ENCODE measurements at places on chromosomes 5 and 9.
A peak's percentile ranks its signal among the peaks of the same experiment; 100 is the strongest.

DNA sequence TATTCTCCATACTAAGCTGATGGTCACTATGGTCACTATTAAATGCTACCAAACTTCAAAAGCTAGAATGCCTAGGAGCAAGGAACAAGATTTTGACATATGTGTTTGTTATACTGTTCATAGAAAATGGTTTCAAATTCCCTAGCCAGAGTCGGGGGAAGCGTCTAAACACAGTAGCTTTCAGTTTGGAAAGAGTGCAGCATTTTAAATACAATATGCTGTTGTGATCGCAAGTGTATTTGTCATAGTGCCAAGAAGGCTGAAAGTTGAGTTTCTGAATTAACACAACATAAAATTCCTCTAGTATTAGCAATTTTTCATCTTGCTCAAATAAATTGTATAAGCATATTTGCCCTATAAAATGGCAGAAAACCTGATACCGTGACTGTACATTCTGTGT lies 280.4 kb downstream of the ZNF608 start:
- DNase-seq = no peak

GRCh38 chr9:85483208-85483607 lies 258.5 kb downstream of the AGTPBP1 start:
- no peak for DNase-seq

DNA sequence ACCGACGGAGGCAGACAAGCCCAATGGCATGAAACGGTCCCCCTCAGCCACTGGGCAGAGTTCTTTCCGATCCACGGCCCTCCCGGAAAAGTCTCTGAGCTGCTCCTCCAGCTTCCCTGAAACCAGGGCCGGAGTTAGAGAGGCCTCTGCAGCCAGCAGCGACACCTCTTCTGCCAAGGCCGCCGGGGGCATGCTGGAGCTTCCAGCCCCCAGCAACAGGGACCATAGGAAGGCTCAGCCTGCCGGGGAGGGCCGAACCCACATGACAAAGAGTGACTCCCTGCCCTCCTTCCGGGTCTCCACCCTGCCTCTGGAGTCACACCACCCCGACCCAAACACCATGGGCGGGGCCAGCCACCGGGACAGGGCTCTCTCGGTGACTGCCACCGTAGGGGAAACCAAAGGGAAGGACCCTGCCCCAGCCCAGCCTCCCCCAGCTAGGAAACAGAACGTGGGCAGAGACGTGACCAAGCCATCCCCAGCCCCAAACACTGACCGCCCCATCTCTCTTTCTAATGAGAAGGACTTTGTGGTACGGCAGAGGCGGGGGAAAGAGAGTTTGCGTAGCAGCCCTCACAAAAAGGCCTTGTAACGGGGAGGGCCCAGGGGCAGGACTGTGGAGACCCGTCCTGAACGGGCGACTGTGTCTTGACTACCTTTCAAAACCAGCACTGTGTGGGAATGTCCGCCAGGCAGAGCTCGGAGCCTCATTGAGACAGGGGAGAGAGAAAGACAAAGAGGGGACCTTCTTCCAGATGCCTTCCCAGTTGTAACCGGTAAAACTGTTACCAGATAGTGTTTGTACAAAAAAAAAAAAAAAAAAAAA lies 29.9 kb downstream of the CD180 start:
- DNase-seq = no peak

- no peak for DNase-seq
Observed at GRCh38 chr5:173968154-173968797, 20.7 kb upstream of the C5orf47 start.

GRCh38 chr5:149485655-149486615 lies 65.3 kb downstream of the CSNK1A1 start:
- peak; percentile 98 for DNase-seq

GRCh38 chr5:68452286-68452685 lies 236.7 kb downstream of the PIK3R1 start:
- no peak for DNase-seq

GRCh38 chr9:114392749-114393112 lies 4.9 kb upstream of the AKNA start:
- DNase-seq = no peak

- no peak for DNase-seq
Observed at GRCh38 chr5:102421647-102422046, 77.2 kb downstream of the SLCO6A1 start.

DNA sequence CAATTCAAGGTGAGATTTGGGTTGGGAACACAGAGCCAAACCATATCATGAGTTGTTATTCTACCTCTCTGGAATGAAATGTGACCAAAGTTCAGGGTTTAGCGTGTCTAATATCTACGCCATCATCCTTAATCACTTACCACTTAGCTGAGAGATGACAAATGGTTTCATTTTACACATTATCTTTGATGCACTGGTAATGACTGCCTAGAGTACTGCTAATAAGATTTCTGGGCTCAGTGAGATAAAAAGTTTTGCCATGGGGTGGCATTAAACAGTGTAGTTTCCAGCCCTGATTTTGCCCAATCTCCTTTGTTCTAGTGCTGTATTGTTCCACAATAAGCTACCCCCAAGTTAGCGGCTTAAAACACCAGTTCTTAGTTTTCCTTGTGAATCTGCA lies 367.2 kb downstream of the MLLT3 start:
- no peak for DNase-seq

DNA sequence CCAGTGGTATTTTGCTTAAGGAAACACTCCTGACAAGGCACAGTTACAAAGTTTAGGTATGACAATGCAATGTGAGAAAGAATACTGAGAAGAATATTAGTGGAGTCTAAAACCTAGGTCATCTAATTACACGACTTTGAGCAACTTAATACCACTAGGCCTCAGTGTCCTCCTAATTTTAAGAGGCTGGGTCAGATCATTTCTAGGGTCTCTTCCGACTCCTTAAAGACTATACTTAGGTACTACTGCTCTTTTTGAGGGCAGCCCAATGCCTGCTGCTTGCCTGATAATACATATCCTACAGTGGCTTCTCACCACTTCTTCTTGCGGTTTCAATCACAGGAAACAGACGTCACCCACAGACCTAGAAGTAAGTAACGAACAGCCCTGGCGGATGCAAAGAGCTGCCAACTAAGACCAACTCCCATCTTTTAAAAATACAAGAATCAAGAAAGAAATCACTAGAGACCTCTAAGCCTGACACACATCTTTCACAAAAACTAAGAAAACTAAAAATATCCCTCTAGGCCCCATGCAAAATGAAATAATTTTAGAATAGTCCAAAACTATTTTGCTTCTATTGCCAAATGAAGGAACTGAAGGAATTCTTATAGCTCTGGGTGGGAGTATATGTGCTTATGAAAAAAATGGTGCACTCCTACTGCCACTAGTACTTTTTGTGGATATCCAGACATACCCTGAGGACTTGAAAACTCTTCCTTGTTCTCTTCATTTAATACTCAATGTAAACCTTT lies 13.1 kb downstream of the DIAPH1 start:
- no peak for DNase-seq

- peak; percentile 37 for DNase-seq
Observed at GRCh38 chr5:31113101-31113500, 80.4 kb upstream of the CDH6 start.

GRCh38 chr9:14351221-14351836 lies 37.4 kb upstream of the NFIB start:
- DNase-seq = no peak

GRCh38 chr5:150154618-150155128 lies 972 bp downstream of the PDGFRB start:
- no peak for DNase-seq

GRCh38 chr5:95731571-95732554 lies 727 bp downstream of the RHOBTB3 start:
- no peak for DNase-seq

- no peak for DNase-seq
Observed at GRCh38 chr9:78781681-78782080, 484.8 kb downstream of the PSAT1 start.

DNA sequence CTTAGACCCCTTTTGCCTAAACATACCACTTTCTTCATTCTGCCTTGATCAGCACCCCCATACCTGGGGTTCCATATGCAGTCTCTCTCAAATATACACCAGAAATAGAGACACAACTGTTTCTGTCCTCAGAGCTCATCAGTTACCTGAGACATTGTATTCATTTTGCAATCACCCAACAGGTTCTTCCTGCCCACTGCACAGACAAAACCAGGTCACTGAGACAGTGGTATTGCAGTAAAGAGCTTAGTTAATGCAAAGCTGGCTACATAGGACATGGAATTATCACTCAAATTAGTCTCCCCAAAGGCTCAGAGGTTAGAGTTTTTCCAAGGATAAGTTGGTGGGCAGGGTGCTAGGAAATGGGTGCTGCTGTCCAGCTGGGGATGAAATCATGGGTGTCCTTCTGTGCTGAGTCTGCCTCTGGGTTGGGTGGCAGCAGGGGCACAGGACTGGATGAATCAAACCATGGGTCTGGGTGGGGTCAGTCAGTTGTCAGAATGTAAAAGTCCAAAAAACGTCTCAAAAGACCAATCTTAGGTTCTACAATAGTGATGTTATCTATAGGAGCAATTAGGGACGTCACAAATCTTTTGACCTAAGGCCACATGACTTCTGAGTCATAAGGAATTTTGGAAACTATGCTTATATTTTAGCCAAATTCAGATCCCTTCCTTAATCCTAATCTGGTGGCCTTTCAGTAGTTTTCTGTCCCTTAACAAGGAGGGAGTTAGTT lies 41.0 kb downstream of the KCNV2 start:
- no peak for DNase-seq

GRCh38 chr9:16619402-16619801 lies 251.1 kb downstream of the BNC2 start:
- DNase-seq = no peak

DNA sequence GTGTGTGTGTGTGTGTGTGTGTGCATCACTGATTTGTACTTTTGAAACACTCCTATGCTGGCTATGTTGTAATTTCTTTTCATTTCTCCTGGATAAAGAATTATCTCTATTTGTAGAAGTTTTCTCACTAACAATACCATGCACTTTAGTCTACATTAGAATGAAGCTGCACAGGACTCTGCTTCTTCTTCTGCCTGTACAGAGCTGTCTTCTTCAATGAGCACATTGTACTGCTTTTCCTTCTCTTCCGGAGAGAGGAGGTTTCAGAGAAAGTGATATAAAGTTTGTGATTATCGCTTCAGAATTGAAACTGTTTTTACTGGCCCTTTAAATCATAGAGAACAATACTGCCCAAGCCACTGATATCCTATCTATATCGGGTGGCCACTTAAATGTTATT lies 677.0 kb downstream of the NR2F1-AS1 start:
- DNase-seq = no peak

- no peak for DNase-seq
Observed at GRCh38 chr9:121744002-121744686, 92.7 kb downstream of the DAB2IP start.

GRCh38 chr5:105639068-105639467 lies 2031.7 kb downstream of the EFNA5 start:
- no peak for DNase-seq

DNA sequence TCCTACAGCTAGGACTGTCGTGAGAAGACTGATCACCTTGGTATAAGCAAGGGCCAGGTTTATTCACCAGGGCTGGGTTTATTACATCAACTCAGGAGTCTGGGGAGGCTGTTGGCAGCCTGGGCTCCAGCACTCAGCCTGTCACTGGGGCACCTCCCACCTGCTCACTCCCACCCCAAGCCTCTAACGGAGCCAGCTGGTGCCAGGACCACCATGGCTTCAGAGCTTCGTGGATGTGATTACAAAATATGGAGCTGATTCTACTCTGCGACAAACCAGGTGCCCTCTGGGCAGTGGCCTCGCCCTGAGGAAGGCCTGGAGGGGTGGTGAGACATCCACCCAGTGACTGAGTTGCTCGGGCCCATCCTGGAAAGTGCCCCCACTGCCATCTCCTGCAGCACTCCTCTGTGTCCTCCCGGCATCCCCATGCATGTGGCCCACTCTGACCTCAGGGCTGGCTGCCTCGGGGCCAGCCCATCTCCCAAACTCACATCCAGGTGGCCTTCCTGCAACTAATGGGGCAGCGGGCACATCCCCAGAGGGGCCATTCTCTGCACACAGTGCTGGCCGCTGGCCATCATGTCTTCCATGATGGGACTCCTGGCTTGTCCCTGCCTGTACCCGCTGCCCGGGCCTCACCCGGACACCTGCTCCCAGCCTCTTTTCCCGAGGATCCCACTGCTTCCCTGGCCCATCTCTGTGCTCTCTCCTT lies 49.6 kb downstream of the SECISBP2 start:
- no peak for DNase-seq

- DNase-seq = no peak
Observed at GRCh38 chr5:127812570-127812969, 109.4 kb downstream of the CCDC192 start.

DNA sequence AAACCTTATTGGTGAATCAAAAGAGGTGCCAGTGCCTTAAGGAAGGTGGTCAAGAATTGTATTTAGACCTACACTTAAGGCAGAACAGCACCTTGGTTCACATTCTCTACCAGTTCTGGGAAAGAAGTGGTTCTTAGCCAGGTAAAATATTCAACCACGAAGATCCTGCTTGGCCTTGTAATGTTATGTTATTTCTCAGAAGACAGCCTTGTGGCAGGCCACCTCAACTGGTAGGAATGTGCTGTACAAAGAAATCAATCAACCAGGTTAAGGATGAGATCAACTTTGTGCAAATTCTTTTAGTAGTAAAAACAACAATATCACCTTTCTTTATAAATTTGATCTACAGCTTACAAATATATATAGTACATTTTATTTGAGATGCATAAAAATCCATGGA lies 246.8 kb downstream of the ARRDC3 start:
- DNase-seq = no peak

DNA sequence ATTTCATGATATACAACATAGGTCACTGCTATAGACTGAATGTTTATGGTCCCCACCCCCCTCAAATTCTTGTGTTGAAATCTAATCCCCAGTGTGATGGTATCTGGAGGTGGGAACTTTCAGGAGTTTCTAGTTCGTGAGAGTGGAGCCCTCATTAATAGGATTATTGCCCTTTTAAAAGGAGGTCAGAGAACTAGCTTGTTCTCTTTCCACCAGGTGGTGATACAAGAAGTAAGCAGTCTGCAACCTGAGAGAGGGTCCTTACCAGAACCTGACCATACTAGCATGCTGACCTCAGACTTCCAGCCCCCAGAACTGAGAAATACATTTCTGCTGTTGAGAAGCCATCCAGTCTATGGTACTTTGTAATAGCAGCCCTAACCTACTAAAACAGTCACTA lies 33.3 kb downstream of the TMEM161B start:
- no peak for DNase-seq

- DNase-seq = no peak
Observed at GRCh38 chr5:14980698-14981097, 109.1 kb upstream of the ANKH start.

GRCh38 chr5:432201-432927 lies 10.6 kb upstream of the EXOC3 start:
- DNase-seq = no peak

All from AG04450 (cell line).